Lower leg skin (tissue), 4 donors: ENCODE measurements at places on chromosomes 13 and 19. TPM values are rescaled to one million over a fixed set of nuclear protein-coding genes. Genes with fewer than 3 reads are reported as not detected.

The UCHL3 gene
- 65.1 TPM for total RNA-seq

GRCh38 chr13:110442930-110443621 lies 118.4 kb downstream of the RAB20 start:
- DNase-seq, result no peak

DNA sequence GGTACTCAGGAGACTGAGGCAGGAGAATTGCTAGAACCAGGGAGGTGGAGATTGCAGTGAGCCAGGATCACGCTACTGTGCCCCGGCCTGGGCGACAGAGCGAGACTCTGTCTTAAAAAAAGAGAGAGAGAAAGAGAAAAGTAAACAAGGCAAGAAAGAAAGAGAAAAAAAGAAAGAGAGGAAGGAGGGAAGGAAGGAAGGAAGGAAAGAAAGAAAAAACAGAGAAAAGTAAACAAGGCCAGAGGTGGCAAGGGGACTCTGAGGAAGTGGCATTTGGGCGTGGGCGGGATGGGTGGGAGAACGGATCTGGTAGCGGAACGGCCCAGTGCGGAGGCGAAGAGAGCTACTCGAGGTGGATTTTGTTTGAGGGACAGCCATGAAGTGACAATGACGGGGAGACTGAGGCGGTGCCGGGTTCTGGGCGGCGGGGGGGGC lies 7.5 kb upstream of the ARRDC2 start:
- DNase-seq, result no peak

- no peak for DNase-seq
Observed at GRCh38 chr19:41991025-41991424, 3.0 kb downstream of the ATP1A3 start.

The ZNF490 gene
- 7.3 TPM for total RNA-seq

The CERS1 gene
- 0.39 TPM for total RNA-seq

The ZNF615 gene
- 17.9 TPM for total RNA-seq

- DNase-seq, result no peak
Observed at GRCh38 chr13:24181991-24182702, 21.6 kb downstream of the SPATA13 start.

DNA sequence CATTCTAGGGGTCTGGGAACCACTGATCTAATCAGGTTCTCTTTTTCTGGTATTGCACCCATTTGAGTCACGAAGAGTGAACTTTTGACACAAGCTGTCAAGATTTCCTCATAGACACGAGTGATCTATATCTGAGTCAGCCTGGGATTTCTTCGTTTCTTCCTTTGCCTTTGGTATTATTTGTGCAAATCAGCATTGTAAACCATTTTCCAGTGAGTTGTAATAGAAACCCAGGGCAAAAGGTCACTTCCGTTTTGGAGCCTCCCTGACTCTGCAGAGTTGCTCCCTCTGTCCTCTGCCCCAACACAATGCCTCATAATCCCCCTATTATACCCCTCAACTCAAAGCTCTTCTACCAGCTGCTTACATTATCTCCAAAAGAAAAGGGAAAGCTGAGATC lies 615.1 kb downstream of the EFNB2 start:
- no peak for DNase-seq

The CLEC17A gene
- 0.84 TPM for total RNA-seq

The ZSCAN4 gene
- 0.71 TPM for total RNA-seq

DNA sequence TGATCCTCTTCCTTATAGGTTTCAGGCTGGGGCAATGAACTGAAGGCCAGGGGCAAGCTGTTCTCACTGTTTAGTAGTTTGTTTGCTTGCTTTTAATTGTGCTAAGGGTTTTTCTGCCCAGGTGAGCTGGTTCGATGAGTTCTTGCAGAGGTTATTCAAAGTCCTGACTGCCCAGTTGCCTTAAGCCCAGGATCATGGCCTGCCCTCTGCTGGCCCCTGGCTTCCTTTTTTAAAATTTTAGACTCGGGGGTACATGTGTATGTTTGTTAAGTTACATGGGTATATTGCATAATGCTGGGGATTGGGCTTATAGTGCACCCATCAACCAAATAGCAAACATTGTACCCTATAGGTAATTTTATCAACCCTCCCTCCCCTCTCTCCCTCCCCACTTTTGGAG lies 65.7 kb downstream of the ZNF536 start:
- DNase-seq, result peak; percentile 52
